ENCODE measurements at places on chromosomes 1 and 21.

DNA sequence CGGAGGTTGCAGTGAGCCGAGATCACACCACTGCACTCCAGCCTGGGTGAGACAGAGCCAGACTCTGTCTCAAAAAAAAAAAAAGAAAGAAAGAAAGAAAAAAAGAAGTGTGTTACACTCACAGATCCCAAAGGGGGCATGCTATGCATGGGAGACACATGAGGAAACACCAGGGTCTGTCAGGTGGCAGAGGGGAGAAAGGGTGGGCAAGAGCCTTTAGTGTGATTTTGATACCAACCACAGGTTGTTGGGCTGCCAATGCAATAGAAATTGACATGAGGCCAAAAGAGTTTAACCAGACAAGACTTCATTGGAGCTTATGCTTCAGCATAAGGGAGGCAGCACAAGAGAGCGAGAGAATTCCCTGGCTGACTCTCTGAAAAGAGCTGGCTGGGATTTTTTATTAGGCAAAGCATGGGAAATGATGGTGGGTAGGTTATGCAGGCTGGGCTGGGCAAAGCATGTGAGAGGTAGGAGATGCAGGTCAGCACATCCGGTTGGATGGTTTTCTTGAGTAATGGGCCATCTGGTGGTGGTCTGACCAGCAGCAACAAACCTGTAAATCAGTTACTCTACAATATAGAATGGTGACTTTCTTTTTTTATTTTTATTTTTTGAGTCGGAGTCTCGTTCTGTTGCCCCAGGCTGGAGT, 11.7 kb upstream of the EXTL1 start:
- DNase-seq: no peak

GRCh38 chr21:22154579-22155274, 1156.5 kb downstream of the NCAM2 start:
- no peak for DNase-seq

GRCh38 chr1:1004780-1005697, 5.1 kb upstream of the HES4 start:
- no peak for DNase-seq

- DNase-seq: no peak
These were observed 2.1 kb downstream of the RYR2 start for GRCh38 chr1:237043846-237044636.

DNA sequence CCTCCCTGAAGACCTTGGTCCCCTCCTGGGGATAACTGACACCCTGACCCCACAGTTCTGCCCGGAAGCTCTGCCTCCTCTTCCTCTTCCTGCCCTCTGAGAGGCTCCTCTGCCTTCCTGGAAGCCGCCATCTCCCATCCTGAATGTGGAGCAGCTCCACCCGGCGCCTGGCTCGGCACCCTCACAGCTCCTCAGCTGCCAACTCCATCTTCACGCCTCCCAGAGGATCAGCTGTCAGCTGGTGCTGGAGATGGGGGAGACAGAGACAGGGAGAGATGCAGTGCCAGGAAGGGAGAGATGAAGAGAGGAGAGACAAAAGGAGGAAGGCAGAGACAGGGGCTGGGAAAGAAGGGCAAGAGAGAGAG, 210.4 kb upstream of the CSF3R start:
- no peak for DNase-seq

DNA sequence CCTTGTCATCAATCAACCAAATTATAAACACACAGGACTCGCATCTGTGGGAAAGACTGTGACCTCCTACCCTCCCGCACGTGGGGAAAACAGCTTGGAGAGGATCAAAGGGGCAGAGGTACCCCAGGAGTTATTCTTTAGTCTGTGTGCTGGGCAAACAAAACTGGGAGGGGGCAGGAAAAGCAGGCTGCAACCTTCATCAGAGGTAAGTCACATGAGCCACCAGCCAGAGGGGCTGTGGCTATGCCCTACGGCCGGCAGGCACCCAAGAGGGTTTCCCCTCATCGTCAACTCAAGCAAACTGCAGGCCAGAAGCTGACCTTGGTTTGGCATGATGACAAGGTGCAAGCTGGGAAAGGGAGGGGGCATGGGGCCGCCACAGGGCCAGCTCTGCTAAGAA, 12.5 kb downstream of the SMIM12 start:
- no peak for DNase-seq

GRCh38 chr1:16050328-16050727, 6.7 kb downstream of the CLCNKB start:
- no peak for DNase-seq

- DNase-seq: no peak
These were observed 2.7 kb downstream of the SERPINC1 start for GRCh38 chr1:173914366-173914871.

GRCh38 chr1:201294876-201295275, 11.6 kb downstream of the PKP1 start:
- DNase-seq: no peak

DNA sequence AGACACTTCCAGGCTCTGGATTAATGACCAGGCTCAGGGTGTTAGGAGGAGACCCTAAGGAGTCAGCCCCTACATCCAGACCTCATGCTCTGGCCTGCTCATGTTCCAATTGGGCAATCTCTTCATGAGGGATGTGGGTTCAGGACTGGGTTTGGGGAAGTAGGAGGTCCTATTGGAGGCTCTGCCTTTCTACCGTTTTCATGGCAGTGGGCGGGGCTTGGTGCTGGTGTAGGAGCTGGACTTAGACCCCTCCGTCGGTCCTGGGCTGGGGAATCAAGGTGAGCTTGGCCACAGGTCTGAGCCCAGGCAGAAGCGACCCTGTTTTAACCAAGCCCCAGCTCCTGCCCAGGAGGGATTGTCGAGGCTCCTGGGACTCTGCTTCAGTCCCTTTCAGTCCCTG, 123.4 kb downstream of the PRDM16 start:
- no peak for DNase-seq

- DNase-seq: no peak
These were observed 73.4 kb upstream of the TTC34 start for GRCh38 chr1:2874607-2875480.

DNA sequence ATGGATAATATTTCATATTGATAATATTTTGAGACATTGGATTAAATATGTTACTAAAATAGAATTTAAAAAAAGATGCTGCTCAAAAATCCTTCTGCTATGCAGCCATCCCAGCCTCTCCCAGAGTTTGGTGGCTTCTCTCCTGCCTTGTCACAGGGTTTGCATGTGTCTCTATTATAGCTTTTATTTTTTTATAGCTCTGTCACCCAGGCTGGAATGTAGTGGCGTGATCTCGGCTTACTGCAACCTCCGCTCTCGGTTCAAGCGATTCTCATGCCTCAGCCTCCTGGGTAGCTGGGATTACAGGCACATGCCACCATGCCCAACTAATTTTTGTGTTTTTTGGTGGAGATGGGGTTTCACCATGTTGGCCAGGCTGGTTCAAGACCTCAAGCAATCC, 50.7 kb upstream of the ID3 start:
- no peak for DNase-seq

DNA sequence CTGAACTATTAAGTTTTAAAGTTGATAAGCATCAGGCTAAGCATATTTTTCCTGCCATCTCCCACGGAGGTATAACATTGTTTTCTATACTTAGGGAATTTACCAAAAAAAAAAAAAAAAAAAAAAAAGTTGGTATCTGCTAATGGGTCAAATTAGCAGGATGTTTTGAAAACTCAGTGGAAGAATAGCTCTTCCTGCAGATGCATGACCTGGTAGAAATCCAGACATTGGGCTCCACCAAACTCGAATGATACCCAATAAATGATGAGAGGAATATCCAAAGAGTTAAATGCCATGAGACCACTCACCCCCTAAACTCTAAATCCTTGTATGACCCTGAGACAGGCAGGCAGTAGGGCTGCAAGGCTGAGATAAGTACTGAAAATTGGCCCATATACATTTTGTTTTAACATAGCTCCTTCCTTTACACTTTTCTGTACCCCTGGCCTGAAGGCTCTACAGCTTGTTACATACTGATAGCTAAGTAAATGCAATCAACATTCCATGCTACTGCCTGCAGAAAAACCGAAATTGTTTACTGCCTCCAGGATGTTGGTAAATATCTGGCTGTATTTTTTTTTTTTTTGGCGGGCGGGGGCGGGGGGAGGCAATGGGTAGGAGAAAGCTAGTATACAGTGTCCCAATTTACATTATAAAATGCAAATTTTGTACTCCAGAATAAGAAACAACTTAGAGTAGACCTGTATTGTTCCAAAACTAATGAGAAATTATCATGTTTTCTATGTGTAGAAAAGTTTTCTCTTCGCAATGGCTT, 57.6 kb downstream of the NFIA start:
- DNase-seq: no peak

- DNase-seq: no peak
These were observed 189.1 kb downstream of the FMN2 start for GRCh38 chr1:240280560-240281322.

- no peak for DNase-seq
These were observed 37.1 kb downstream of the LRRC40 start for GRCh38 chr1:70168283-70168682.

Measured in stimulated activated CD4-positive, alpha-beta T cell treated with anti-CD3 and anti-CD28 coated beads, Interleukin-12 subunit alpha, Interleukin-12 subunit beta, amount 100 ng/mL, for 4 hours (primary cell).